ENCODE measurements at places on chromosomes 13 and 19. TPM values are rescaled to one million over a fixed set of nuclear protein-coding genes. Genes with fewer than 3 reads are reported as not detected.

- H3K27me3 ChIP-seq, result no peaks in the 10 kb centered on the region
- H3K4me1 ChIP-seq, result no peaks in the 10 kb centered on the region
- no peak overlapping the region for H3K27ac ChIP-seq
- H3K36me3 ChIP-seq, result peaks cover 57% of the 10 kb centered on the region
- no peak for DNase-seq
Measured at GRCh38 chr13:102608974-102609373, 12.2 kb downstream of the TPP2 start.

Gene NCR1
- 0.52 TPM for total RNA-seq

DNA sequence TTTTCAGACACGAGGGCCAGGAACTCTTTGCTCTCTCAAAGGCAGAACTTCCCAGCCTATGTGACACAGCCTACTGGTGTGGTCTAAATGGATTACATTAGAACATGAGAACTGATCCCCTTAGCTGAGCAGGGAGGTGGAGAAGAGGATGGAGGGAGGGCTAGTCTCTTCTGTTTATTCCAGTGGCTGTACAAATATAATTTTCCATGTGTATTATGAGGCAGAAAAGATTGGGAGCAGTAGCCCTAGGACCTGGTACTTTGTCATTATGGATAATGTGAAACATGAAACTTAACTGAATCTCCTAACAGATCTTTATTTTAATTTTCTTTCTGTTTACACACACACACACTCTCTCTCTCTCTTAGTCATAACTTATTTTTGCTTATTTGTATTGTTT is 82.1 kb downstream of the WDFY2 start:
- no peak for DNase-seq
- no peaks in the 10 kb centered on the region for H3K27me3 ChIP-seq
- no peak overlapping the region for H3K27ac ChIP-seq
- H3K4me1 ChIP-seq, result no peaks in the 10 kb centered on the region
- H3K36me3 ChIP-seq, result no peaks in the 10 kb centered on the region

DNA sequence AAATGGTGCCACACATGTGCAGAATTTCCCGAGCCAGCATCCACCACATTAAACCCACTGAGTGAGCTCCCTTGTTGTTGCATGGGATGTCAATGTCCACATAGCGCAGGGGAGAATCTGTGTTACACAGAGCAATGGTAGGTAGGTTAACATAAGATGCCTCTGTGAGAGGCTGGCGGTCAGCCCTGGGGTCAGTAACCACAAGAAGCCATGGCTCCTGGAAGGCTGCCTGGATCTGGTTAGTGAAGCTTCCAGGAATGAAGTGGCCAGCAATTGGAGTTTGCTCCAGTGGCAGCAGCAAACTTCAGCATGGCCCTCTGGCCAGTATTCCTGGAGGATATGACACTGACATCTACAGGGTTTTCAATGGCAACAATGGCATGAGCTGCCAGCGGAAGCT is 37.0 kb upstream of the PCDH9 start:
- H3K27me3 ChIP-seq, result no peaks in the 10 kb centered on the region
- no peak overlapping the region for H3K27ac ChIP-seq
- no peak overlapping the region for H3K4me3 ChIP-seq
- no peak for DNase-seq

Gene LGI4
- total RNA-seq, result 0.52 TPM

DNA sequence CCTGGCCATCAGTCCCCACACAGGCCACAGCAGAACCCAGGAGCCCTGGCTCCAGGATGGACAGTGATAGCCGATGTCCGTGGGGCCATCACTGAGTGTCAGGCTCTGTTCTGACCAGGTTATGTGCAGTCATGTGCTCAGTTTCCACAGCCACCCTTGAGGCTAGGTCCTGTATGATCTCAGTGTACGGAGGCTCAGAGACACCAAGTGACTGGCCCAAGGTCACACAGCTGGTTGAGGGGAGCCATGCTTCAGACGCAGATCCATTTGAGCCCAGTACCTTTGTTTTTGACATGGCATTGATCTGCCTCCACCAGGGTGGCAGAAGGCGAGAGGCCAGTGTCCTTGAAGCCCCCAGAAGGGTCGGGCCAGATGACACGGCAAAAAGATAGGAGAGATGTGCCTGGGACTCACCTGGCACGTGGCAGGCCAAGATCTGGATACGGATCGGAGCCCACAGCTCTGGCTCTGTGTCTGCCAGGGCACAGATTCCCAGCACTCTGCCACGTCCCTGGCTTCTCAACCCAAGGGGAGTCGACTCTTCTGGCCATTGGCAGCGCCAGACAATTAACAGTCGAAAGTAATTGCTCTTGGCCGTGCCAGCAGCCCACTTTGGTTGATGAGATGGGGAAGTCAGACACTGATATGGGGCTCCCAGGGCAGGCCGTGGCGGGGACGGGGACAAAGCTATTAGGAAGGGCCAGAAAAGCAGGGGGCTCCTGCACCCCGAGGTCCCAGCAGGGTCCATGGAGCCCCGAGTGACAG is 15.6 kb downstream of the EVI5L start:
- H3K36me3 ChIP-seq, result no peaks in the 10 kb centered on the region
- no peaks in the 10 kb centered on the region for H3K4me1 ChIP-seq
- DNase-seq, result no peak
- H3K27me3 ChIP-seq, result no peaks in the 10 kb centered on the region

DNA sequence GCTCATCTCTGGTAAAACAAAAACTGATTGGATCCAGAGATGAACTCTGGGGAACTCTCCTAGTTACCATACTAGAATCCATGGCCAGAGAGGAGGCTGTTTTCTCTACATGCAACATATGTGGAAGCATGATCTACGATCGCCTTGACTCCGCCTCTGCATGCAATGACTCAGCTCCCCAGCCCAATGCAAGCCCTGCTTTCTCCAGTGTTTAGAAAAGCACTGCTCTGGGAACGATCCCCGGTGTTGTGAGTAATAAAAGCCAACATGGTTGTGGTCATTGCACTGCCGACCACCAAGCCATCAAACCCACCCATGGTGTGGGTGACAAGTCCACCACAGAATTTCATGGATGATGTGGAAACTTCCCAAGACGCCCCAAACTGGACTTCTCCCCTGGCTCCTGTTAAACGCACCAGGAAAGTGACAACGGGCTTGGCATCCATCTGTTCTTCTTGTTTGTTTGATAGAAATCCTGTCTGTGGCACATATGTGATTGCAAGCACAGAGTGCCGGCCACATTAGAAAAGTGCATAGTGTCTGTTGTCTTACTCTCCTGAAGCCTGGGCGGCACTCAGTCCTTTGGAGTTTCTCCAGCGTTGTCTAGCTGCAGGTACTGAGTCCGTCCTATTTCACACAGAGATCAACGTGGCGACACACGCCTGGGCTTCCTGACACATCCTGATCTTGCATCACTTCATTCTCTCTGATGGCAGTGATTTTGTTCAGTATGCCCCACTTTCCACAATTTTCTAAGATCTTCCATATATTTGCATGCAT is 36.4 kb upstream of the VSTM2B start:
- H3K36me3 ChIP-seq, result no peaks in the 10 kb centered on the region
- no peak for DNase-seq
- no peak overlapping the region for H3K4me3 ChIP-seq

Gene OR7D2
- under 0.01 TPM for total RNA-seq

- no peak overlapping the region for H3K27ac ChIP-seq
- H3K36me3 ChIP-seq, result no peaks in the 10 kb centered on the region
- peaks cover 5% of the 10 kb centered on the region for H3K4me1 ChIP-seq
- no peak overlapping the region for H3K4me3 ChIP-seq
Measured at GRCh38 chr13:109897988-109898624, 111.7 kb upstream of the IRS2 start.

Data from thymus (tissue), 14 donors.